Mucosa of descending colon (tissue), 3 donors: ENCODE measurements at places on chromosomes 4 and X. TPM values are rescaled to one million over a fixed set of nuclear protein-coding genes. Genes with fewer than 3 reads are reported as not detected.

ART3 gene
- total RNA-seq = 1.1 TPM

HHIP gene
- 2.4 TPM for total RNA-seq

ARHGAP6 gene
- 2.2 TPM for total RNA-seq

- no peak for DNase-seq
These were observed 6.4 kb upstream of the UBA1 start for GRCh38 chrX:47187106-47187677.

DNA sequence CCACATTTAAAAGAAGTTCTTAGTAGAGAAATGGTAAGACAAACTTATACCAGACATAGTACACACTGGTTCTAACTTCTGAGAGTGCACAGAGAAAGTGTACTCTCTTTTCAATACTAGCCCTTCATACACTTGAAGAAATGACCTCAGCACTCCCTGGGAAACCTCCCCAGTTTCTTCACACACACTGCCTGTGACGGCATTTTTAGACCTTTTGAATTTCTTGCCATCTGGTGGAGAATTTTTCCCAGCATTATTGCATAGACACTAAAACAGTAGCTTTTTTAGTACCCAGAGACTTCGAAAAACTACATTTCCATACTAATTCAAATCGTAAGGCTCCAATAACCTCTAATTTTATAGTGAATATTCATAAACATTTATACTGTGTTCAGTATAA is 341.6 kb upstream of the MAOA start:
- DNase-seq = no peak

GRCh38 chr4:25028851-25029250 is 1.9 kb downstream of the LGI2 start:
- no peak for DNase-seq

- no peak for DNase-seq
These were observed 9.9 kb downstream of the BCAP31 start for GRCh38 chrX:153714256-153714655.

GRCh38 chr4:48021100-48021499 is 4.5 kb downstream of the NIPAL1 start:
- no peak for DNase-seq

DNA sequence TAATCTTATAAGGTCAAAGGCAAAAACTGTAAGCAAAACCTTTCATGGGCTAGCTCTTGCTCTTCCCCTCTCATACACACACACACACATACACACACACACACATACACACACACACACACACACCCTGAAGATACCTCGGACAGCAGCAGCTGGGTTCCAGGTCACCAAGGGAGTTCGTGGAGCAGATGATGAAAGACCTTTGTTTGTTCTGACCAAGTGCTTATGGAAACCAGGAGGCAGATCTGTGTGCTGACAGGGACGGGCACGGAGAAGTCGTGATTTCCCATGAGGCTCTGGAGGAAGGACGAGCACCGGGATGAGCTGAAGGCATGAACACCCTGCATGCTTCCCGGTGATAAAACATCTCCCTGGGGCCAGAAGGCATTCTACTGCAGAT is 35.4 kb upstream of the CRMP1 start:
- no peak for DNase-seq

- DNase-seq = no peak
These were observed 54.6 kb upstream of the ANK2 start for GRCh38 chr4:112994732-112995464.
